ENCODE measurements at places on chromosomes 2 and 18. TPM values are rescaled to one million over a fixed set of nuclear protein-coding genes. Genes with fewer than 3 reads are reported as not detected.

- H3K27me3 ChIP-seq = no peaks in the 10 kb centered on the region
- H3K4me1 ChIP-seq = peaks cover 5% of the 10 kb centered on the region
- no peaks in the 10 kb centered on the region for H3K36me3 ChIP-seq
- no peak for DNase-seq
- no peak overlapping the region for H3K4me3 ChIP-seq
Measured at GRCh38 chr2:109659396-109660045, 45.4 kb downstream of the SOWAHC start.

ATG9A gene
- 72.5 TPM for total RNA-seq

GRCh38 chr18:62464266-62464665 lies 58.6 kb upstream of the ZCCHC2 start:
- H3K27me3 ChIP-seq = no peaks in the 10 kb centered on the region
- H3K4me1 ChIP-seq = peaks cover 9% of the 10 kb centered on the region
- DNase-seq = no peak
- H3K4me3 ChIP-seq = no peak overlapping the region

M1AP gene
- total RNA-seq = 0.21 TPM

- no peak for DNase-seq
- no peaks in the 10 kb centered on the region for H3K36me3 ChIP-seq
- no peaks in the 10 kb centered on the region for H3K27me3 ChIP-seq
- H3K4me3 ChIP-seq = no peak overlapping the region
- H3K4me1 ChIP-seq = no peaks in the 10 kb centered on the region
- no peak overlapping the region for H3K27ac ChIP-seq
Measured at GRCh38 chr18:63480476-63480875, 3.7 kb downstream of the SERPINB5 start.

TCF7L1 gene
- 2.4 TPM for total RNA-seq

DNA sequence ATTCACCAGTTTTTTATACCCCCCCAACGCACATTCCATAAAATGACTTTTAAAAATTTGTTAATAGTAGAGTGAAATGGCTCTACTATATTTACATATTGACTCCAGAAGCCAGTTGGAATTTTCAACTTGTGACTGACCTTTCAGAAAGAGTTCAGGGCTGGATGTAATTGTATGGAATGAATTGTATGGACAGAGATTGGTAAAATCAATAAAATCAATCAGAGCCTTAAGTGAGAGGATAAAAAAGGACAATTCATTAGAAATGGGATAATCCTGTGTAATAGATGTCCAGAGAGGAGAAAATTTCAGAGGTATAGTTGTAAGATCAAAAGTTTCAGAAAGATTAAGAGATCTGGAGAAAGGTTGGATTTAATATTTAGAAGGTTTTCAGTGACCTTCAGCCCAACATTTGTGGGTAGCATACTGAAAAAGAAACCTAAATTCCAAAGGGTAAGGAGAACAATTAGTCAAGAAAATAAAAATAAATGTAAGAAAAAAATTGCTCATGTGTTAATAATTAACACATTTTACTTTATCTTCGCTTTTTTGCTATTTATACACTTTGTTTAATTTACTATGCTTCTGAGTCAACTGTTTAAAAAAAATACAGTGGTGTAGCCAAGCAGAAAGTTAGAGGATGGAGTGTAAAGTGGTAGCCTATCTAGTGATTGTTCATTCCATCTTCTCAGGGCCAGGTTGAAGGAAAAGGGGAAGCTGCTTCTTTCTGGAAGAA lies 385.4 kb upstream of the TMEFF2 start:
- H3K36me3 ChIP-seq = no peaks in the 10 kb centered on the region
- no peaks in the 10 kb centered on the region for H3K27me3 ChIP-seq
- no peak overlapping the region for H3K27ac ChIP-seq
- H3K4me1 ChIP-seq = no peaks in the 10 kb centered on the region
- H3K4me3 ChIP-seq = no peak overlapping the region

KATNAL2 gene
- total RNA-seq = 2.0 TPM

GRCh38 chr2:223925106-223925505 lies 20.0 kb downstream of the WDFY1 start:
- no peak overlapping the region for H3K27ac ChIP-seq
- DNase-seq = no peak
- no peaks in the 10 kb centered on the region for H3K36me3 ChIP-seq
- peaks cover 25% of the 10 kb centered on the region for H3K4me1 ChIP-seq
- no peak overlapping the region for H3K4me3 ChIP-seq
- no peaks in the 10 kb centered on the region for H3K27me3 ChIP-seq

DNA sequence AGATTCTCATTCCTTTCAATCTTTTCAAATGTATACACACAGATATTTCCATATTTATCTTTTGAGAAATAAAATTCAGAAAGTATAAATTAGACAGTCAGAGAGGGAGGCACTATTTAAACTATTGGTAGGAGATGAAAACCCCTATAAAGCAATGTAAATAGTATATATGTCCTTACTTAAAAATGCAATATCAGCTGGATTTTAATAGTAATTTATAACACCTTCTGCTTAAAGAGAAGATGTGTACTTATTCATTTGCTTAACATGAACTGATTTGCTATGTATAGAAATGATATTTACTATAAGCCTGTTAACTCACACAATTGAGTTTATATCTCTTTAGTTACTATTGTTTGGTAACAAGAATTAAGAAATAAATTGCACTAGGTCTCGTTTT lies 163.3 kb downstream of the LRP1B start:
- H3K27ac ChIP-seq = no peak overlapping the region
- H3K27me3 ChIP-seq = no peaks in the 10 kb centered on the region
- DNase-seq = no peak

TMEM37 gene
- 13.4 TPM for total RNA-seq

FN1 gene
- 162 TPM for total RNA-seq

DNA sequence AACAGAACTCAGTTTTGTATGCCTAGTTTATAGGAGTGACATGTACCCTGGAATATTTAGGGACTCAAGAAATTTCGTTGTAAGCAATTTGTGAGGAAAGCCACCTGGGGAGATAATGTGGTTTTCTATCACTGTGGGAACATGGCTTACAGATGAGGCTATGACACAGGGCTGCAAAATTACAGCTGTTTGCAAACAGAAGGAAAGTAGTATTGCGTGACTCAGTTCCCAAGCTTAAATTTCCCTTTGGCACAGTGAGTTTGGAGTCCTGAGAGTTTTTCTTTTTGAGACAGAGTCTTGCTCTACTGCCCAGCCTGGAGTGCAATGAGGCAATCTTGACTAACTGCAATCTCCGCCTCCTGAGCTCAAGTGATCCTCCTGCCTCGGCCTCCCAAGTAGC lies 149.8 kb downstream of the MYO5B start:
- no peaks in the 10 kb centered on the region for H3K36me3 ChIP-seq
- H3K27me3 ChIP-seq = no peaks in the 10 kb centered on the region
- DNase-seq = no peak
- no peak overlapping the region for H3K4me3 ChIP-seq
- H3K27ac ChIP-seq = no peak overlapping the region

DNA sequence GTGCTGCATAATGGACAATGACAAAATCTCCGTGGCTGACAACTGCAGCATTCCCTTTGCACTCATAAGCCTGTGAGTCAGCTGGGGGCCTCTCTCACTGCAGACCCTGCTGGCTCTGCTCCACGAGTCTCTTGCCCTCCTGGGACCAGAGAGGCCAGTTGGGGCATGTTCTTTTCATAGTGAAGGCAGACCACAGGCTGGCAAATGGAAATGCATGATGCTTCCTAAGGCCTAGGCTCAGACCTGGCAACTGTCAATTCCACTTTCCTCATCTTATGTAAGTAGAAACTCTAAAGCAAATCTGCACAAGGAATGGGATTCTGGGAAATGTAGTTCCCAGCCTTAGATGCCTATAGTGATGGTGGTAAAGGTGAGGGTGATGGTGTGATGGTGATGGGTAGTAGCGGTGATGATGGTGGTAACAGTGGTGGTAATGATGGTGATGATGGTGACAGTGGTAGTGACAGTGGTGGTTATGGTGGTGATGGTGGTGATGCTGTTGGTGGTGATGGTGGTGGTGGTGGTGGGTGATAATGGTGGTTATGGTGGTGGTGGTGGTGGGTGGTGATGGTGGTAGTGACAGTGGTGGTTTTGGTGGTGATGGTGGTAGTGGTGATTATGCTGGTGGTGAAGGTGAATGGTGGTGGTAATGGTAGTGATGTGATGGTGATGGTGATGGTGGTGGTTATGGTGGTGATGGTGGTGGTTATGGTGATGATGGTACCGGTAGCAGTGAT lies 185.8 kb upstream of the ARL4C start:
- no peaks in the 10 kb centered on the region for H3K27me3 ChIP-seq
- no peak overlapping the region for H3K4me3 ChIP-seq
- no peaks in the 10 kb centered on the region for H3K4me1 ChIP-seq
- no peaks in the 10 kb centered on the region for H3K36me3 ChIP-seq
- DNase-seq = no peak

DTNA gene
- total RNA-seq = 188 TPM

DNA sequence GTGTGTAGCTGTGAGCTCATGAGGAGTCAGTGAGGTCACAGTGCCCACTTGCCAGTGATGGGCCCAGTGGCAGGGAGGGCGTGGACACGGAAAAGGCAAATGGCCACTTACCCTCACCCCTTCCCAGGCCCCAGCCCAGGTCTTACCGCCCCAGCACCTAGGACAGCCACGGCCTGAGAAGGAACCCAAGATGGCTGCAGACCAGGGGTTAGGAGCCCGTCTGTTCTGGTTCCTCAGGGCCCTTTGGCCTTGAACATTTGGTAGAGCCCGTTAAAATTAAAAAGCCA lies 74.1 kb downstream of the EMX1 start:
- H3K27ac ChIP-seq = no peak overlapping the region
- H3K4me3 ChIP-seq = no peak overlapping the region
- no peaks in the 10 kb centered on the region for H3K27me3 ChIP-seq
- no peak for DNase-seq
- no peaks in the 10 kb centered on the region for H3K36me3 ChIP-seq
- H3K4me1 ChIP-seq = peaks cover 15% of the 10 kb centered on the region
